ENCODE measurements at places on chromosomes 3 and 15.
A peak's percentile ranks its signal among the peaks of the same experiment; 100 is the strongest.

GRCh38 chr3:87761795-87762194 lies 297.0 kb downstream of the CGGBP1 start:
- DNase-seq = no peak
- no peak overlapping the region for H3K4me3 ChIP-seq
- H3K4me1 ChIP-seq = no peaks in the 10 kb centered on the region
- H3K27me3 ChIP-seq = no peaks in the 10 kb centered on the region
- no peak overlapping the region for H3K27ac ChIP-seq

- no peak overlapping the region for H3K27ac ChIP-seq
- H3K36me3 ChIP-seq = peaks cover 28% of the 10 kb centered on the region
- no peak overlapping the region for H3K4me3 ChIP-seq
- no peaks in the 10 kb centered on the region for H3K27me3 ChIP-seq
- peaks cover 29% of the 10 kb centered on the region for H3K4me1 ChIP-seq
Observed at GRCh38 chr3:129482721-129483120, 42.7 kb downstream of the IFT122 start.

DNA sequence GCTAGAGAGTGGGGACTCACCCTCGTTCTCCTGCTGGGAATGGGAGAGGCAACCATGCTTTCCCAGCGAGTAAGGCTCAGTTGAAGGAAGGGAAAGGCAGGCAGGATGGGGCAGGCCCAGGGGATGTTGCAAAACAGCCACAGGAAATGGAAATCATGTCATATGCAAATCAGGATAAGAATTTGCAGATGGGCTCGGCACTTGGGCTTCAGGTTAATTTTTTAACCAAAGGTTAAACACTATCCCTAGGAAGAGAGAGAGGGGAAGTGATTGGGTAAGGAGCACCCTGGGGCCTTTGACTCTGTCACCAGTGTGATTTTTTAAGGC lies 14.6 kb upstream of the PLA2G4E start:
- peak overlapping the region; percentile 11 for H3K27ac ChIP-seq
- no peak overlapping the region for H3K4me3 ChIP-seq
- H3K4me1 ChIP-seq = peaks cover 9% of the 10 kb centered on the region
- DNase-seq = no peak

DNA sequence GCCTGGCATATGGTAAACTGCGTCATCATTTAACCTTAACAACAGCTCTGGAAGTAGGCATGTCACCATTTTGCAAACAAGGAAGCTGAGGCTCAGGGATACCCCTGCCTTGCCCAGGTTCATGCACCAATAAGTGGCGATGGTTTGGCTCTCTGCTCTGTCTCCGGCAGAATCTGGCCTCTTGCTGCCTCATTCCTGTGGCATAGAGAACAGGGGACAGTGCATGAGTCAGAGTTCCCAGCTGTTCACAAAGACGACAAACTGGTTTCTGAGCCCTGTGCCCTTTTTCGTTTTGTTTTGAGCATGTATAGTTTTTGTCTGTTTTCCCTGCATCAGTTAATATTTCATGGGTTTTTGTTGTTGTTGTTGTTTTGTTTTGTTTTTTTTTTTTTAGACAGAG lies 236.8 kb downstream of the OPA1 start:
- H3K27ac ChIP-seq = no peak overlapping the region
- H3K4me3 ChIP-seq = no peak overlapping the region
- no peaks in the 10 kb centered on the region for H3K36me3 ChIP-seq
- no peaks in the 10 kb centered on the region for H3K27me3 ChIP-seq
- H3K4me1 ChIP-seq = peaks cover 7% of the 10 kb centered on the region
- no peak for DNase-seq

GRCh38 chr15:76972389-76973361 lies 22.3 kb upstream of the PSTPIP1 start:
- H3K4me1 ChIP-seq = no peaks in the 10 kb centered on the region
- no peak overlapping the region for H3K4me3 ChIP-seq

DNA sequence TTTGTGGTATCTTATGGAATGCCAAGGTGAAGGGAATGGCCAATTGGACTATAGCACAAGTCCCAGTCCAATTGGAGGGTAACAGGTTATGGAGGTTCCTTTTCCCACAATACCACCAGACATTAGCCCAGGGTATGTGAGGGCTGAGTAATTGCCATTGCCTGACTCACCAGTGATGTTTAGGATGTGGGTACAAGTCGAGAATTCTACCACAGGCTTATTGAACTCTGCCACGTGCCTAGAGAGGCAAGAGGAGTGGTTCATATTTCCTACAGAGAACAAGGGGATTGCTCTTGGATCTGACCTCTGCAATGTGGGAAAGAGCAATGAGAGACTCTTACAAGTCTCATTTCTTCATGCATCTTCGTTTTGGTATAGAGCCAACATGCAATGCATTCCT lies 85.0 kb upstream of the XCR1 start:
- H3K36me3 ChIP-seq = no peaks in the 10 kb centered on the region
- no peaks in the 10 kb centered on the region for H3K27me3 ChIP-seq
- DNase-seq = no peak
- H3K4me1 ChIP-seq = peaks cover 29% of the 10 kb centered on the region

Measured in upper lobe of right lung (tissue), 1 donor.